ENCODE measurements at places on chromosomes 2 and 18.

GRCh38 chr2:28681606-28682005 lies 70.0 kb upstream of the PPP1CB start:
- no peak for DNase-seq

DNA sequence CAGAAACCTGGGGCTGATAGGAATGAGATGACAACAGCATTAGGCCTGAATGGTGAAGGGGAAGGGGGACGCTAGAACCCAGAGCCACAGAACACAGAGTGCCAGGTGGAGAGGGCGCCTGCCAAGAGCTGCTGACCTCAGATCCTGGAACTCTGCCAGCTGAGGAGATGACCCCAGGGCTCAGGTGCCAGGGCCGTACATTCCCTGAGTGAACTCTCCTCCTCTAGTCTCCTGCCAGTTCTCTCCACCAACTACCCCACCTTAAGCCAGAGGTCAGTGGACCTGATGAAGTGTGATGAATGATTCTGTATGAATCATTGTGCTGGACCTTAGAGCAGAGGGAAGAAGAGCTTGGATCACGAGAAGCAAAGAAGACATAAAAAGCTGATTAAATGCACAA lies 1582.2 kb upstream of the ACVR2A start:
- DNase-seq, result no peak

DNA sequence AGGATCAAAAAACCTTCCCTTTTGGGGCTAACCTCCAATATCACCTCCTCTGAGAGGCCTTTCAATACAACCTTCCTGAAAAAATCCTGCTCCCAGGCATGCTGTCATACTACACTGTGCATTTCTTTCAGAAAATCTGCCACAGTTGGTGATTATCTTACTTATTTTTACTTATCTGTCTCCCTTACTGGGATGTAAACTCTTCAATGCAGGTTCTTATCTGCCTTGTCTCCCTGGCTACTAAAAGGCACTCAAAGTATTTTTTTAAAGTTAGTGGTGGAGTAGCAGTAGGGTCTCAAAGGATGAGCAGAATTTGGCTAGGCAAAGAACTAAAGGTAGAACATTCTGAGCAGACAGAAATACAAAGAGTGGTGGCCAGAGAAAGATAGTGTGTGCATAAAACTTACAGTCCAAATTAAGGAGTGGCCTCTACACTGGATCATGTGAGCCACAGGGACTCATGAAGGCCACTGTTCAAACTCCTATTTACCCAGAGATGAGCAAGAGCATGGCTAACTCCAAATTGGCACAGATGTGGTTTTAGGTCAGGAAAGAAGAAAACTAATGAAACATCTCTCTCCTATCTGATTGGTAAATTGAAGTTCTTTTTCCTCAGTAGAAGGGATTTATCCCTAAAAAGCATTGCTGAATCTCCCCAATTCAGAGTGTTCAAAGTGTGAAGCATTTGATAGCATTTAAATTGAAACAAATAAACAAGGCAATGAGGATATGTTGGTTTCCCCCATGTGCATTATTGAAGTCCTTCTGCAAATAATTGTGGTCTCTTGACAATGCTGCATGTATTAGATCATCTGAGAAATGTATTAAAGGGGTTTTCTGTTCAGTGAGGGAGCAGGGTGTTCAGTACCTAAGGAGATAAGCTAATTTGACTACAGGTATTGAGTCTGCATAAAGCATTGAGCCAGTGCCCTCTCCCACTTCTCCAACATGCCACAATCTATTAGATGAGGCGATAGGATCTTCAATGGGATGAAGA lies 285.5 kb downstream of the MREG start:
- DNase-seq, result no peak

GRCh38 chr2:234795272-234795920 lies 156.4 kb upstream of the SH3BP4 start:
- DNase-seq, result no peak

DNA sequence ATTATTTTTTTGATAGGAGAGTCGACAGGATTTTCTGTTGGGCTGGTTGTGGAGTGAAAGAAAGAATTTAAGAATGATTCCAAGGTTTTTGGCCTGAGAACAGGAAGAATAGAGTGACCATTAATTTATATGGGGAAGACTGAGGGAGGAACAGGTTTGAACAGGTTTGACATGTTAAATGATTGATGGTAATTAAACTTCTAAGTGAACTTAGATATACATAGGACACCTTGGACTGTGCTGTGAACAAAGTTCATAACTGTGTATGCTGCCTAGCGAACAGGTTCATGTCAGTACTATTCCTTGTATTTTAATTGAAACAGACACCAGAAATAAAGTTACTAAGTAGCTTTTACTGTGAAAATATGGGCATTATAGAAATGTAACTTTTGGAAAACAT lies 212.0 kb downstream of the SPAG16 start:
- no peak for DNase-seq

DNA sequence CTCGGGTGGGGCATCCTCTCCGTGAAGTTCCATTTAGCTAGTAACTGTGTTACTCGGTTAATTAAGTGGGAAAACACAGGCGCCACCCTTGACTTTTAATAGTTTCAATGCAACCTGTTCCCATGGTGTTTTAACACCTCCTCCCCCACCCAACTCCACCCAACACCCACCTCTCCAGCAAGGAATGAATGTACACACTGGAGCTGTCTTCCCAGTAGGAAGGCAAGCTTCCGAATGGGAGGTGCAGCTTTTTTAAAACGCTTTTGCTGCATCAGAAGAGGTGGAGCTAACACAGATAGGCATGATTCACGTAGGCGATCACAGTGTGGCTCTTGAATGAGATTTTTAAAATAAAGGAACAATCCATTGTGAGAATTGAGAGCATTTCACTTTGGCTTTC lies 73.8 kb upstream of the AGAP1 start:
- DNase-seq, result no peak

GRCh38 chr2:112577756-112578155 lies 6.7 kb upstream of the CHCHD5 start:
- DNase-seq, result no peak

GRCh38 chr2:10579441-10579840 lies 110.3 kb downstream of the NOL10 start:
- no peak for DNase-seq

GRCh38 chr18:42106784-42107183 lies 151.8 kb downstream of the PIK3C3 start:
- DNase-seq, result no peak

DNA sequence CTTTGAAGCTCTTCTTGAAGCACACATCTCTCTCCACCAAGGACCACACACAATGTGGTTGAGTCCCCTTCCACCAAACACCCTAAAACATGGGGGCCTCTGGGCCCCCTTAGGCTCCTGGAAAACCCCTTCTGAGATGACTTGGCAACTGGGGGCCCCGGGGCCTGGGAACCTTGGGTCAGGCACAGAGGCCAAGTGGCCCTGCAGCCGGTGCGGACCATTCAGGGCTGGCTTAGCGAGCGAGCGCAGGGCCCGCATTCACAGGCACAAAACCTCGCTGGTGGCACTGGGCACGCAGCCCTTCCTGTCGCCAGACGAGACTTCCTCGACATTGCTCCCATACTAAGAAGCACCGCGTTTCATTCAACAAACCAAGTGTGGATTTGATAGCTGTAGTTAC lies 111.2 kb upstream of the ID2 start:
- DNase-seq, result no peak

GRCh38 chr2:3630631-3631030 lies 27.4 kb upstream of the ALLC start:
- no peak for DNase-seq

DNA sequence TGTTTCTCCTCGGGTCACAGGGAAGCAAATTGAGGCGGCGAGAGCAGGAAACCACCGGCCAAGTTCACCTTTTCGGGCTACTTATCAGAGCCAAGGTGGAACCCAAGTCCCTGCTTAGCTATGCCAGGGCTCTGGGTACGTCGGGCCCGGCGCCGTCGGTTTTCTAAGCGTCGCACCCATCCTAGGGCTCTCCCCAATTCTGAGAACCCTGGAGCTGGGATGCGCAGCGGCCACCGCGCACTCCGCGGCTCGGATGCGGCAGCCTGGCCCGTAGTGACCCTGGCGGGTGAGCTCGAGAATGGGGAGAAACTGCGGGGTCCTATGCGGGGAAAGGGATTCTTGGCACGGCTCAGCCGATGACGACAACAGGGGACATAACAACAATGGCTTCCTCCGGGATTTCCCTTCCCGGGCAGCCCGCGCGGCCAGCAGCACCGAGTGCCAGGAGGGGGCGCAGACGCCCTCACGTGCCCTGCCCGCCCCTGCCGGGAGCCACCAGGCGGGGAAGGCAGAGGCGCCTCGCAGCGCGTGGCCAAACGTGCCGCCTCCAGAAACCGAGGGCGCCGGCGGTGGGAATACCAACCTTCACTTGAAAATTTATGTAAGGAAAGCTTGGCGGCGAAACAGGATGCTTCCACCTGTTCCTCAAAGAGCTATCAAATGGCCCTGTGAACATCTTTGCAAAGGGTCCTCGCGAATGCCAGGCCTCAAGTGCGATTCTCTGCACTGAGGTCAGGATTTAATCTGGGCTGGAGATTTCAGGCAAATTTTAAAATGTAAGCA lies 2.1 kb upstream of the SLC30A3 start:
- DNase-seq, result peak; percentile 89

Measured in H1 (cell line).